ENCODE measurements at places on chromosomes 2 and 18.
A peak's percentile ranks its signal among the peaks of the same experiment; 100 is the strongest.

DNA sequence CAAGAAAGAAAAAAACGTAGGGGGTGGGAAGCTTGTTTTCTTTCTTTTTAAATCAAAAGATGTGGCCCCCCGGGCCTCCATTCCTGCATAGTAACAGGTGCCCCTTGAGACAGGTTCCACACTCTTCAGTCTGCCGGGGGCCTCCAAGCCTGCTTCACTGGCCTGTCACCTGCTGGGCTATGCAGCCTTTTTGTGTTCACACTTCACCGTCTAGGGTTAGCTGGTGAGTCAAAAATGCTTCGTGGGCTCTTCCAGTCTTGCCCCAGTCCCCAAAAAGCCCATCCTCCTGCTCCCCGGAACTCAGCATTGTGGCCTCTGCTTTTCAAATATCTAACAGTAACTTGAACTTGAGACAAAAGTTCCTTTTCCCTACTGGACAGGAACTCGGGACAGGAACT lies 67.9 kb downstream of the POLR1A start:
- DNase-seq: no peak

GRCh38 chr2:240452462-240453256 lies 17.2 kb downstream of the GPC1 start:
- peak; percentile 75 for DNase-seq

DNA sequence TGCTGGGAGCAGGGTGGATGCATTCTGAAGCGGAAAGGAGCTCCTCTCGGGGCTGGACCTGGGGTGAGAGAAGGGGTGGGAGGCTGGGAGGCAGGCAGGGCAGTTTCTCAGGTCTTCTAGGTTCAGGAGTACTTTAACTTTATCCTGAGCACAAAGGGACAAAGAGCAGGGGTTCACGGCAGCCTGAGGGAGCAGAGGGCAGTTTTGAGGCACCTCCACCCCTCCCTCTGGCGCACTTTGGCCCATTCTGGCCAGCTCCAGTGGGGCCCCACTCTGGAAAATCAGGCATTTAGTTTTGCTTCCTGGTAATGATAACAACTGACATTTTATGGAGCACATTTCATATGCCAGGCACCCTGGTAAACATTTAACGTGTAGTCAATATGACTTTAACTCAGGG lies 14.3 kb downstream of the B3GNT7 start:
- DNase-seq: no peak

DNA sequence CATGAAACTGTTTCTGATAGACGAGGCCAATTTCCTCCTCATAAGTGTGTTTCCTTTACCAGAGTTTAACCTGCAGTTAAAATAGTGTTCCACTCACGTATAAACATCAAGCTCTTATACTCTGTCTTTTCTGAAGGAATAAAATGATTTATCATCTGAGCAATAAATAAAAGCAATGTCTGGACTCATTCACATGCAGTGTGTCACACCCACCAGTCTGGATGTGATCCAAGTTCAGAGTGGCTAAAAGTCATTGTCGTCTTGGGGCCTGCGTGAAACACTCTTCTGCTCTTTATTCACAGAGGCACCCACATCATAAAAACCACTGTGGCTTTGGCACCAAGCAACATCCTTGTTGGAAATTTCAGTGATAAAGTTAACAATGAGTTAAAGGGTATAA lies 19.5 kb upstream of the SLC9A4 start:
- DNase-seq: no peak

GRCh38 chr2:10449838-10450691 lies 1.9 kb upstream of the ODC1 start:
- DNase-seq: no peak

DNA sequence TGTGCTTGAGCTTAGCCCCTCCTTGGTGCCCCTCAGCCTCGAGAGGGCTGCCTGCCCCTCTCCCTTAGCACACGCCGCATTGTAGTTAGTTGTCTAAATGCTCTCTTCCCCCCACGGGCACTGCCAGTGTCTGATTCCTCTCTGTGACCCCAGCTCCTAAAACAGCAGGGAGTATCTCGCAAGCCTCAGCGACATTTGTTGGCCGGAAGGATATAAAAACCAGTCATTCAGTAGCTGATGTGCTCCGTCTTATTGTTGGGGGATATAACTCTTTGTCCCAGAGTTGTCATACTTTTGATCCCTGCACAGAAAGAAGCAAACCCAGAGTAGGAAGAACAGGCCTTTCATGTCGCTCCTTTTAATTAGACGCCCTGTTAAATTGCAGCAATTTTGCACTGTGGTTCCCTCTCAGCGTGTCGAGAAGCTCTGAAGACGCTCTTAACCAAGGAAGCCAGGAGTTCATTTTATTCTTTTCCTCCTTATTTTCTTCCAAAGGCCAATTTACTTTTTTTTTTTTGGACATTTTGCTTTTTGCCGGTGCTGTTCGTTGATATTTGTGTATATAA lies 201.8 kb downstream of the KLHL29 start:
- no peak for DNase-seq

DNA sequence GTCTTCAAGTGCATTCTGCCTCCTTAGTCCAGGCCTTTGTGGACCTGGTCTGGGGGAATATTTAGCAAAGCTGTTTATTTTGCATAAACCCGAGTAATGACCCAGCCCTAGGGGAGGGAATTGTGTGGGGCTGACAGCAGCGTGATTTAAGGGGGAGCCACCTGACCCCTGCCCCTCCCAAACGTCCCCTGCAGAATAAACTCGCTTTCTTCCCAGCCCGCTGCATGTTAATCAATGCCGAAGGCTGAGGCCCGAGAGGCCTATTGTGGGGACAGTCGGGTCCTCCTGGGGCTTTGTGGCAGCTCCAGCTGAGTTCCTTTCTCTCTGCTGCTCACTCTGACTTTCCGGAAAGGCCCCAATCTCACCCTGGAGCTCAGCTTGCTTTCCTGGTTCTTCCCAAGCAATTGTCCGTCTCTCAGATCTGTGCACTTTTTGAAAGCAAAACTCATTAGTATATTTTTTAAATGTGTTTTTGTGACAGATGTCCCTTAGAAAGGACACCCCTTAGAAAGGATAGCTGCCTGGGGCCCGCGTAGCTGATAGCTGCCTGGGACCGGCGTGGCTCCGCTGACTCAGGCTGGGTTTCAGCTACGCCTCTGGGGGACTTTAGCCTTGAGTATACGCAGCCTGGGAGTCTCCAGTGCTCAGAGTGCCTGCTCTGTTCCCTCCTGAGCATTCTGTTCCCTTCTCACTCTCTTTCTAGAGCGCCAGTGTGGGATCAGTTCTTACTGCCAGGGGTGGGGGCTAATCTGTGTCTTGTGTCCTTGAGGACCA lies 158.3 kb downstream of the GLI2 start:
- no peak for DNase-seq

DNA sequence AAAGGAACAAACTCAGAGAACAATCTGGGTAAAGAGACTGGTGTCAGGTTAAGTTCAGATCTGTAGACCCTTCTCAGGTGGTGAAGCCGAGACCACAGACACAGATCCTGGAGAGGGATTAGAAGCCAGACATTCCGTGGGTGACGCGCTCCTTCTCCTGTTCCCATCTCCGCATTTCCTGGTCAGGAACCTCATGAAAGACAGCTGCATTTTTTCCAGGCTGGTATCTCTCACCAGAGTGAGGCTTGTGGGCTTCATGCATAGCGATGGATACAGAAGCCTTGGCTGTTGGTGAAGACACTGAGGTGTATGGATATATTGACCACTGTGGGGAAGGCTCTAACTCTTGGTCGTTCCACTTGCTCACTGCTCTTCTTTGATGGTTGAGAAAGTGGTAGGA lies 152.6 kb downstream of the FAM210A start:
- DNase-seq: no peak

GRCh38 chr2:104788742-104789455 lies 65.0 kb upstream of the POU3F3 start:
- no peak for DNase-seq

All from GM12891 (cell line).